ENCODE measurements at places on chromosomes 5 and 9.

DNA sequence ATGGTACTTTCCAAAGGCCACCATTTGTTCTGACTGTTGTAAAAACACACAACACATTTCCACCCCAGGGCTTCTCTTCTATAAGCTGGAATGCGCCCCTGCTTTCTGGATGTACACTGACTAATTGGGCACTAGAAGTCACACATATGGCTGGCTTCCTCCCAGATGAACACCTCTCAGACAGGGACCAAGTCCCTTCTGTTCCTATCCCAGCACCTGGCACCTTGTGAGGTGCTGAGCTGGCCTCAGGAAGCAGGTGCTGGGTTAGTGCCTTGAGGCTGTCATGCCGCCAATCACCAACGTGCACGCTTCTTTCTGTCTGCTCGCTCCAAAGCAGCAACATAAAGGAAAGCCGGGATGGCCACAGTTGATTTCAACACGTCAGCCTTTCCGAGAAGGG lies 93.2 kb downstream of the FSTL4 start:
- no peak for DNase-seq

- DNase-seq: no peak
Observed at GRCh38 chr5:57370376-57370775, 112.2 kb downstream of the ACTBL2 start.

DNA sequence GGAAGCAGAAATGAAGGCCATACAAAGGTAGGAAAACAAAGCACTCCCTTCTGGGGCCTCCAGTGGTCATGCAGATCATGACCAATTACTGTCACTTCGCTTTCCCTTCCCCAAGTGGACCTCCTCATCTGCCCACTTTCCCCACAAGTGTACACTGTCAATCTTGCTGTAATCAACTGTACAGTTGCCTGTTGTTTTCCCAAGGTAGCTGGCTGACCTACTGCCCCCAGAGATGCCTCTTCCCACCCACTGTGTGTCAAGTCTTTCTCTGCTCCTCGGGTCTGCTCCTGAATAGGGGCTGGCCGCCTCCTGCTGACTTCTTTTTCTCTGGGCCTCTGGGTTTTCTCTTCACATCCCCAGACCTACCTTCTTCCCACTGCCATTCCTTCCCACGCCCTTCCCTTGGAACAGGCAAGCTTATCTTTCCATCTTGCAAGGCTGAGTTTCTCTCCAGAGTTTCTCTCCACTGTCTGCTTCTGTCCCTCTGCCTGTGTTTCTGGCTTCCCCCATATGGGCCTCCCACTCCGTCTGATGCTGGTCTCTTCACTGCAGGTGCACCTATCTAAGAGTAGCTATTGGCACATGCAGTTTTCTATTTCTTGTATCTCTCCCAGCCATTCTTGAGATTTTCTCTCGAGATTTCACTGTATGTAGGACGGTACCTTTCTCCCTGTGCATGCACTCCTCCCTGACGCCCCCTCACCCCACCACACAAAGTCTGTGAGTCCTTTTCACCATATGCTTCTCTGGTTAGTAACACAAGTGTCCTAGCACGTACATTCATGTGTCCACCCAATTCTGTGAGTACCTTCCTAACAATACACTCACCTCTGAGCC lies 2.4 kb downstream of the ELL2 start:
- peak; percentile 82 for DNase-seq

- DNase-seq: peak; percentile 51
Observed at GRCh38 chr9:136052472-136052880, 42.6 kb downstream of the NACC2 start.

DNA sequence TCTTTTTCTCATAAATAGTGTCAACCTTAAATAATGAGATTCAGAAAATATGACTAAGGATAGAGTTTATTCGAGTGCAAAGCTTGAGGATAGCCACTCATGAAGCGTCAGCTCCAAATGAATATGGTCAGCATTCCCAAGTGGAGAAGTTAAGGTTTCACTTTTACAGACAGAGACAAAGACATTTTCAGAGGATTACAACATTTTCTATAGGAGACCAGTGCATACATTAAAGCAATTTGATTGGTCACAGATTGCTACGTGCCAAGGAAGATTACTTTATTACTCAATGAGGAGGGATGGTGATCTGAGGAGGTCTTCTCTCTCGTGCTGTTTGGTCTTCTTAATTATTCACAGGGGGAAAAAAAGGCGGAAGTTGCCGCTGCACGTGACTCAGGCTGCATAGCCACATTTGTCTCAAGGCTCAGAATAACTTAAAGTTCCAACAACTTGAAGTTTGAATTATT lies 60.1 kb upstream of the SPATA31C2 start:
- no peak for DNase-seq

GRCh38 chr9:71498691-71499090 lies 269.6 kb downstream of the CEMIP2 start:
- DNase-seq: no peak

- DNase-seq: no peak
Observed at GRCh38 chr5:149423794-149424268, 44.7 kb upstream of the IL17B start.
